ENCODE measurements at places on chromosomes 11 and 22. TPM values are rescaled to one million over a fixed set of nuclear protein-coding genes. Genes with fewer than 3 reads are reported as not detected.

- no peak for DNase-seq
Measured at GRCh38 chr11:95915051-95915450, 8.9 kb downstream of the MTMR2 start.

- DNase-seq = no peak
Measured at GRCh38 chr11:61009392-61010275, 38.2 kb downstream of the CD6 start.

Gene OR10A4
- total RNA-seq = not detected

Gene ZFP91
- total RNA-seq = 52.8 TPM

DNA sequence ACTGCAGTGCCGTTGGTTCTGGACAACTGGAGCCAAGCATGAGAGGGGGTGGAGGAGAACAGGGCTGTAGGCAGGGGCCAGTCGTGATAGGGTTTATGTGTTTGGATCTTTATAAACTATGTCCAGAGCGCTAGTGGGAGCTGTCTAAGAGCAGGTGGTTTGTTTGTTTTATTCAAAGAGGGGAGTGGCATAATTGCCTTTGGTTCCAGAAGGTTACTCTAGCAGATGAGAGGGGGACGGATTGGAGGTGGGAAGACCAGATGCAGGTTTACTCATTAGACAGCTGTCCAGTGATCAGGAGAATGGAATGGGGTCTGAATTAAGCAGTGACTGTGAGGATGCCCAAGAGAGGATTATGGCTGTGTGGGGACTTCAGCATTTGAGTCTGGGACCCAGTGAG is 109.3 kb upstream of the TBCEL start:
- DNase-seq = no peak

Gene STK33
- total RNA-seq = 2.2 TPM

DNA sequence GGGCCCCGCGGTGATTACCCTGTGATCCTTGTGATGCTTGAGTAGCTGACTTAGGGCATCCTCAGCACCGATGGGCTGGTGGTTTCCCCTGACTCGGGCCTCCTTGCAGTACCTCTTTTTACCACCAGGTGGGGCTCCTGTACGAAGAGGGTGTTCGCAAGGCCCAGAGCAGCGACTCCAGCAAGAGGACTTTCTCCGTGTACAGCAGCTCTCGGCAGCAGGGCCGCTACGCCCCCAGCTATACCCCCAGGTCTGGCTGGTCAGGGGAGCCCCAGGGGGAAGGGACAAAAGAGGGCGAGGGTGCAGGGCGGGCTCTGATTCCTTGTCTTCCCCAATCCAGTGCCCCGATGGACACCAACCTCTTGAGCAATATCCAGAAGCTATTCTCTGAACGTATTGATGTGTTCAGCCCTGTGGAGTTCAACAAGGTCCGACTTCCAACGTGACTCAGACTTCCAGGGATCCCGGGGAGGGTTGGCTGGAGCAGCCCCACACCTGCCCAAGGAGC is 1.3 kb upstream of the TM7SF2 start:
- peak; percentile 96 for DNase-seq

Gene FBLN1
- not detected for total RNA-seq

Gene OR2AG2
- not detected for total RNA-seq

DNA sequence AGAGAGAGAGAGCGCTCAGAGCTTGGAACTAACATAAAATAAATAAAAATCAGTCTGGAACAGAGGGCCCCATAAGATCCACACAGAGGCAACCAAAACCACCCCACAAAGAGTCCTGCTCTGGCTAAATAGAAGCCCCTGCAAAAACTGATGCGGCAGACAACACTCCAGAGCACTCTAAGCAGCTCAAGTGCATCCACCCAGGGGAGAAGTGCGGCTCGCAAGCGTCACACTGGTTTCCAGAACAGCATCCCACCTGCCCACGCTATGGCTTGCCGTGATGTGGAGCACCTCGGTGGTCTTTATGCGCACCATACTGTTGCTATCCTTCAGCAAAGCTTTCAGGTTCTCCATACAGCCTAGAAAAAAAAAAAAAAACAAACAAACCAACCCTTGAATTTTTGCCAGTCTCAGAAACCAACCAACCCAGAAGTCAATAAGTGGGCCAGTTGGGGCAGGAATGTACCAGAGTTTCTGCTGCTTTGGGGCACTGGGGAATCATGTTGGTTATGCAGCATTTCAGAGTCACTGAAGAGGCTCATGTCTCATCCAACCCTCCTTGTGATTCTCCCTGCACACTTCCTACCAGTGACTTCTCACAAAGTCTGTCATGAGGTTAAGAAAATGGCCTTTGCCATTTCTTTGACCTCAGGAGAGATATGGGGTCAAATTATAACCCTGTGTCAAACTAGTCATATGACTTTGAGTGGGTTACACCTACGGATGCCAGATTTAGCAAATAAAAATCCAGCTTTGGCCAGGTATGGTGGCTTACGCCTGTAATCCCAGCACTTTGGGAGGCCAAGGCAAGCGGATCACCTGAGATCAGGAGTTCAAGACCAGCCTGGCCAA is 3.0 kb downstream of the RSPH14 start:
- no peak for DNase-seq

- no peak for DNase-seq
Measured at GRCh38 chr11:93020248-93021046, 51.0 kb downstream of the MTNR1B start.

Gene VPREB1
- total RNA-seq = not detected

GRCh38 chr11:43830928-43831440 is 49.6 kb upstream of the ALKBH3 start:
- DNase-seq = no peak

Gene OR51A4
- not detected for total RNA-seq

Gene SLC22A8
- not detected for total RNA-seq

- no peak for DNase-seq
Measured at GRCh38 chr11:113384551-113384950, 3.0 kb upstream of the ANKK1 start.

GRCh38 chr11:24181395-24182047 is 315.3 kb upstream of the LUZP2 start:
- DNase-seq = no peak

- no peak for DNase-seq
Measured at GRCh38 chr11:132126973-132127899, 756.8 kb downstream of the NTM start.

- DNase-seq = no peak
Measured at GRCh38 chr11:130452176-130452575, 3.7 kb downstream of the ADAMTS15 start.

DNA sequence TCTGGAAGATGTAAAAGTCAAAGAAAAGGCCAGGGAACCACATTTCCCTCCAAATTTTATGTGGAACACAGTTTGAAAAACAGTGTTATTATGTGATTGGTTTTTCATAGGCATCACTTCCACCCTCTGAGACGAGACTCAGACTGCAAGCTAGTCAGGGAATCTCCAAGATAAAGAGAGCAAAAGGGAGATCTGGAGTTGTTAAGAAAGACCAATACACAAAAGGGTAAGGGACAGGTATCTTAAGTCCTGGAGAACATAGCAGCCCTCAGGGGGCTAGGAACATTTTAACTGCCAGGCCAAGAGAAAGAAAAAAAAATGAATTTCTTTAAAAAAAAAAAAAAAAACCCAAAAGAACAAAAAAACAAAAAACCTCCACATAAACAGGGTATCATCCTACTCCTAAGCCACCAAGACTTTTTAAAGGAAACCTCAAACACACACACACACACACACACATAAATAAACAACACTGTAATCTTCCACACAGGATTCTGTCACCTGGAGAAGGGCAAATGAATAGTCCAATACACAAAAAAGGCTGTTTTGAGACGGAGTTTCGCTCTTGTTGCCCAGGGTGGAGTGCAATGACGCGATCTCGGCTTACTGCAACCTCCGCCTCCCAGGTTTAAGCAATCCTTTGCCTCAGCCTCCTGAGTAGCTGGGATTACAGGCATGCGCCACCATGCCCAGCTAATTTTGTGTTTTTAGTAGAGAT is 44.5 kb downstream of the CELF1 start:
- no peak for DNase-seq

Gene SERPIND1
- not detected for total RNA-seq

Gene PANX2
- total RNA-seq = 0.11 TPM

DNA sequence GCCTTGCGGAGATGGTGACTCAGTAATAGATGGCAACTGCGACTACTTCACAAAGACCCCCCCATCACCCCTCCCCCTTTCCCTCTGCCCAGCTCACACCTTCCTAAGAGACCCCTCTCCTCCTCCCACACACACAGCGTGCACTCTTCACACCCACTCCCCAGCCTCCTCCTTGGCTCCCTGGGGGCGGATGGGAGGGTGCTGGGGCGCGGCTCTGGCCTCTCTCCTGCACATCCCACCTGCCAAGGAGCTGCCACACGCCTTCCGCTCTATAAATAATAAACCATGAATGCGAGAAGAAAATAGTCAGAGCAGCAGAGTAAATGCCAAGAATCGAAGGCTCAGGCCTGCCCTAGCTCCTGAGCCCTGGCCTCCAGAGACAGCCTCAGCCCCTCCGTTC is 4.5 kb downstream of the P2RX3 start:
- no peak for DNase-seq

- no peak for DNase-seq
Measured at GRCh38 chr22:27493796-27494195, 307.8 kb downstream of the MN1 start.

GRCh38 chr11:134399293-134399654 is 12.8 kb downstream of the B3GAT1 start:
- no peak for DNase-seq

DNA sequence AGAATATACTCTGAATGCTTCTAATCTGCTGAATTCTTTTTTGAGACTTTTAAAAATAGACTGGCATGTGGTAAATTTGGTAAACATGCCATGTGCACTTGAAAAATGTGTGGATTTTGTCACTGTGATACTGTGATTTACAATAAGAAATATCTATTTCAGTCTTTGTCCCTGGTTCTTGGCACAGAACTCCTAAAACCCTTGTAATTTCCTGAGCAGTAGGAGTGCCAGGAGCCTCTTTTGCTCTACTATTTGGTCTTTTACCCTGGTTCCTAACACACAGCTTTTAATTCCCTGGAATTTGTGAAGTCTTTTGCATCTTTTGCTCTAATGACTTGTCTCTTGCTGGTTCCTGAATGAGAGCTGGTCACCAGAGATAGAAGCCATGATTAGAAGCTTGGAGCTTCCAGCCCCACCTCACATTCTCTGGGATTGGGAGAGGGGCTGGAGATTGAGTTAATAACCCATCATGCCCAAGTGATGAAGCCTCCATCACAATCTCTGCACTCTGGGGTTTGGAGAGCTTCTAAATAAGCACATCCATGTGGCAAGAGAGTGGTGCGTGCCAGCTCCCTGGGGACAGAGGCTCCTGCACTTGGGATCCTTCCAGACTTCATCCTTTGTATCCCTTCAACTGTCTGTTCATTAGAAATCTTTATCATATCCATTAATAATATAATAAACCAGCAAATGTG is 27.2 kb upstream of the SYT13 start:
- DNase-seq = no peak

DNA sequence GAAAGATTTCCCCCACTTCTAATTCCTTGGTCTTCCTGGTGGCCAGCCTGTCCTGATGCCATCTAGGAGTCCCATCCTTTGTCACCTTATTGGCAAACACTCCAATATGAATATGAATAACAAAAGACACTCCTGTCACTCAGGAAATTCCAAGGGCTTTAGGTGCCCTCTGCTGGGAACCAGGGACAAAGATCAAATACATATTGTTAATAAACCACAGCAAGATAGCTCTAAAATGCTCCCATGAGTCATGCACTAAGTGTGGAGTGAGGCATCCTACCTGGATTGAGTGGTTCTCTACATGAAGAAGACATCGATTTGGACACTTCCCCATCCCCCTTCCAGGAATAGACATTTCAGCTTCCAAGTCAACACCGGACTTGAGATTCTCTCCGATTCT is 823.6 kb downstream of the TBC1D22A start:
- DNase-seq = no peak

DNA sequence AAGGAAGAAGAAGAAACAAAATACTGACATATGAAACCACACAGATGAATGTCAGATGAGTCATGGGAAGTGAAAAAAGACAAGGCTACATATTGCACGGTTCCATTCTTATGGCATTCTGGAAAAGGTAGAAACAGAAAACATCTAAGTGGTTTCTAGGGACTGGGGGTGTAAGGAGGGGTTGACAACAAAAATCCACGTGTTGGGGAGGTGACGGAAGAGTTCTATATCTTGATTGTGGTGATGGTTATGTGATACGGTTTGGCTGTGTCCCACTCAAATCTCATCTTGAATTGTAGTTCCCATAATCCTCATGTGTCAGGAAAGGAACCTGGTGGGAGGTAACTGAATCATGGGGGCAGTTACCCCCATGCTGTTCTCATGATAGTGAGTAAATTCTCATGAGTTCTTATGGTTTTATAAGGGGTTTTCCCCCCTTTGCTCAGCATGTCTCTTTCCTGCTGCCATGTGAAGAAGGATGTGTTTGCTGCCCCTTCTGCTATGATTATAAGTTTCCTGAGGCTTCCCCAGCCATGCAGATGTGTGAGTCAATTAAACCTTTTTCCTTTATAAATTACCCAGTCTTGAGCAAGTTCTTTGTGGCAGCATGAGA is 6.4 kb upstream of the ARFGAP3 start:
- no peak for DNase-seq

- DNase-seq = no peak
Measured at GRCh38 chr11:119844808-119845207, 115.8 kb upstream of the NECTIN1 start.

Gene TMPRSS4
- total RNA-seq = 0.30 TPM

DNA sequence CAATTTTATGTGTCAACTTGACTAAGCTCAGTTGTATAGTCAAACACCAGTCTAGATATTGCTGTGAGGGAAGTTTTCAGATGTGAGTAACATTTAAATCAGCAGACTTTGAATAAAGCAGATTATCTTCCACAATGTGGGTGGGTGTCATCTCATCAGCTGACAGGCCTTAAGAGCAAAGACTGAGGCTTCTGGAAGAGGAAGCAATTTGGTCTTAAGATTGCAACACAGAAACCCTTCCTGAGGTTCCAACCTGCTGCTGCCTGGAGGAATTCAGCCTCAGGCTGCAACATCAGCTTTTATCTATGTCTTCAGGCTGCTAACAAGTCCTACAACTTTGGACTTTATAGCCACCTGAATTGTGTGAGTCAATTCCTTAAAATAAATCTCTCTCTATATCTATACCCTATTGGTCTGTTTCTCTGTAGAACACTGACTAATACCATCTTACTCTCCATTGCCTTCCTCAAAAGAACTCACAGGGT is 277.2 kb upstream of the PLET1 start:
- no peak for DNase-seq

Gene SSTR3
- total RNA-seq = 11.3 TPM

DNA sequence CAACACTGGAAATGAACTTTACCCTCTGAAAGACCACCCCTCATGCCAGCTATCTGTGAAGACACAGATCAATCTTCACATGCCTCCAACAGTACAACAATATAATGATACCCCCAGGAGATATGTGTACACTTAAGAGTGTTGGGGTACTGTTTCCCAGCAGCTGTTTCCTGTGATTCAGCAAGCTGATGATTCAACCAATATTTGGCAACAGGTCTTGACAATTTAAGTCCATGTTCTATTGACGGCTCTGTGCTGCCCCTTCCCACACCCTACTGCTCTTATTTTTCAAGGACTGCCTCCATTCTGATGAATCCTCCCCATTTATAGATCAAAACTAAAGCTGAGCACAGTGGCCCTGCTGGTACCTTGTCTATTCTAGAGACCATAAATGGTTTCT is 6.6 kb downstream of the SNX19 start:
- DNase-seq = no peak

Gene PKP3
- total RNA-seq = 0.30 TPM

All from activated naive CD8-positive, alpha-beta T cell treated with anti-CD3 and anti-CD28 coated beads, Interleukin-2, amount 10 ng/mL, durations not matched to agents 7 days and 5 days (primary cell).